ENCODE measurements at places on chromosomes 5 and 9. TPM values are rescaled to one million over a fixed set of nuclear protein-coding genes. Genes with fewer than 3 reads are reported as not detected.

Gene OR1Q1
- not detected for total RNA-seq

Gene LEAP2
- 1.7 TPM for total RNA-seq

Gene OR1K1
- not detected for total RNA-seq

Gene NR2F1-AS1
- total RNA-seq = 11.1 TPM

Gene KIF4B
- not detected for total RNA-seq

Gene ZBTB26
- total RNA-seq = 7.2 TPM

Gene NR6A1
- total RNA-seq = 4.5 TPM

Gene CCDC192
- total RNA-seq = not detected

DNA sequence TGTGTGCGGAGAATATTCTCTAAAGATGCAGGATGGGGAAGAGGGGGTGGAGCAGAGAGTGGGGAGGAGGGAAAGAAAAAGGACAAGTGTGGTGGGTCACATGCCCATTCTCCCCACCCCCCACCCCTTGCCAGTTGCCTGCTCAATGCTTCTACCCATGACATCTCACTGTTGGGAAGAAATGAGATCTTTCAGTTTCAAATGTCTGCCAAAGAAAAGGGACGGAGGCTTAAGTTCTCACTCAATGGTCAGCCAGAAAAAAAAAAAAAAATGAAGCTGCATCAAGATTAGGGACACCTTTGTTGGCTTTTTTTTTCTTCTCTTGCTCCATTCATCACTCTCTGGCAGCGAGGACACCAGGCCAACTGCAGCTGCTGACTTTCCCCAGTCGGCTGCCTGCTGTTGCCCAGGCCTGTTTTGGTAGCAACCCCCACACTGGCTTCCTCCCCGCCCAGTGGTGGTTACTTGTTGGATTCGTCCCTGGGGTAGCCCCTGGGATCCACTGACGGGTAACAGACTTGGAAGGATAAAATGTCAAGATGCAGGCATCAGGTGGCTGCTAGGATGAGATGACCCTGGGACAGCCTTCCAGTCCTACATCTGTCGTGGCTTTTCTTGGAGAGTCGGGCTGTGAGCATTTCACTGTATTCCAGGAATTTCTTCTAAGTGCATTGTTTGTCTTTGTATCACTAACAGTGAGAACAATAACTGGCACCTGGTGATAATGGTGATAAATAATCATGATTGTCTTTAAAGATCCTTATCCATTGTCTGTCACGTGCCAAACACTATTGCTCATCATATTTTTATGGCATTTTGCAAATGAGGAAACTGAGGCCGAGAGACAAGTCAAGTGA, 9.1 kb downstream of the WWC1 start:
- no peak overlapping the region for H3K4me3 ChIP-seq
- peaks cover 25% of the 10 kb centered on the region for H3K4me1 ChIP-seq
- H3K27me3 ChIP-seq = no peaks in the 10 kb centered on the region
- no peak overlapping the region for H3K27ac ChIP-seq
- DNase-seq = no peak

DNA sequence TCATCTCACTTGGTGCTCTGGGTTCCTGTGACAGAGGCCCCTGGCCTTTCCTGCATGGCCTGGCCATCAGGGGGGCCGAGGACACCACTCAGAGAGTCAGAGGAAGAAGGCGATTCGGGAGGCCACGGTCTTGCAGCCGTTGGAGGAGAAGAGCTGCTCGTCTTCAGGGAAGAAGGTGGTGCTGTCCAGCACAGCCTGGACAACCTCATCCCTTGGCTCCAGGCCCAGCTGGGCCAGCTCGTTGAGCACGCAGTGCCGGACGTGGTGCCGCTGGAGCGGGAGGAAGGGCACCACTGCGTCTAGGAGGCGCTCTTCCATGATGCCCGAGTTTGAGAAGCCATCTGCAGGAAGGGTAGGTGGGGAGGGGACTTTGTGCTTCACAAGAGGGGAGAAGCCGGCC, 3.2 kb downstream of the TOR2A start:
- peaks cover 11% of the 10 kb centered on the region for H3K4me1 ChIP-seq
- H3K27ac ChIP-seq = no peak overlapping the region
- peaks cover 22% of the 10 kb centered on the region for H3K36me3 ChIP-seq
- no peak overlapping the region for H3K4me3 ChIP-seq
- DNase-seq = no peak

DNA sequence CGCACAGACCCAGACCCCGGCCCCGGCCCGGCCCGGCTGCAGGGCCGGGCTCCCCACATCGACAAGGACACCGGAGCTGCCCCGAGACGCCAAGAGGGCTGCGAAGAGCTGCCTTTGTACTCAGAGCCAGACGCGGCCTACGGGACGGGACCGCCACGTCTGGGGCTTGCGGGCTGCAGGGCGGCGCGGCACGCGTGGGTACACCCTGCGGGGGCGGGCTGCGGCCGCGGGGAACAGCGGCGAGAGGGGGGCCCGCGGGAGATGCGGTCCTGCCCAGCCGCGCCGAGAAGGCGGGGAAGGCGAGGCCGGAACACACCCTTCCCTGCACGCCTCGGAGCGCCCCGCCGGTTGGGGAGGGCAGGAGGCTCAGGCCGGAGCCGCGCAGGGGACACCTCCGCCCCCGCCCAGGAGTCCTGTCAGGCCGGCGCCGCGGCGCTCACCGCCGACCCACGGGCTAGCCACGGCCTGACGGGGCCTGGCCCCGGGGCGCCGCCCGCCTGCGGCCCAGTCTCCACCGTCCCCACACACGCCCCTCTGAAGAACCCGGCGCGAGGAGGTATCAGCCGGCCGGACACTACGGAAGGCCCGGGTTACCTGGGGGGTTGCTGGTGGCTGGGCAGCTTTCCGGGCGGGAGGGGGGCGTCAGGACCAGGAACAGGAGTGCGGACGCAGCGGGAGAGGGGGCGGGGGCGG, 478 bp downstream of the RAB14 start:
- H3K27me3 ChIP-seq = no peaks in the 10 kb centered on the region
- H3K27ac ChIP-seq = peak overlapping the region; percentile 94
- DNase-seq = peak; percentile 68
- H3K4me3 ChIP-seq = peak overlapping the region; percentile 91
- H3K36me3 ChIP-seq = no peaks in the 10 kb centered on the region

DNA sequence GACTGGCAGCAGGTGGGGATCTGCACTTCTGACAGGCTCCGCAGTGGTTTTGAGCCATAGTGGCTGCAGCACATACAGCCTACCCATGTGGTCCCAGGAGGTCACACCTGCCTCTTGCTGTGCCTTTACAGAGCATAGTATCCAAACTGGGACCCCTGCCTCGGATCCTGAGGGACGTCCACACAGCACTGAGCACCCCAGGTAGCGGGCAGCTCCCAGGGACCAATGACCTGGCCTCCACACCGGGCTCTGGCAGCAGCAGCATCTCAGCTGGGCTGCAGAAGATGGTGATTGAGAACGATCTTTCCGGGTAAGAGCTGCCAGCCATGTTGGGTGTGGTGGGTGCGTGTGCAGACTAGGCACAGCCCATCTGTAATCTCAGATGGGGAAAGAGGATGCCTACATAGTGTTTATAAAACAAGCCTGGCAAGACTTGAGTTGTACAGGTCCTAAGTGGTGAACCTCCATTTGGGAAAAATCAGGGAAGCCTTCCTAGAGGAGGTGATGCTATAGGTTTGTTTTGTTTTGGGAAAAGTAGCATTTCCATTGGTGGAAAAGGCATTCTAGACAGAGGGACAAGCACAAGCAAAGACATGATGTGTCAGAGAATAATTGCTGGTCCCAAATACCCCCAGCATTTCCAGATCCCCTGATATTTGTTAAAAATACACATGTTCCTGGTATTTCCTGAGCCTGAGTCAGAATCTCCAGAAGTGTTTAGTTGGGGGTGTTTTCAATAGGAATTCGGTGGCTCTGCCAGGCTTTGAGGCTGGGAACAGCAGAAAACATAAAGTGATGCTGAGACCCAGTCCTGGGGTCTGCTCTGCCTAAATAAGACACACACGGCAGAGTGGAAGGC, 119.2 kb downstream of the DAB2IP start:
- DNase-seq = peak; percentile 34
- H3K4me1 ChIP-seq = peaks cover 2% of the 10 kb centered on the region
- H3K27me3 ChIP-seq = no peaks in the 10 kb centered on the region
- no peak overlapping the region for H3K27ac ChIP-seq

DNA sequence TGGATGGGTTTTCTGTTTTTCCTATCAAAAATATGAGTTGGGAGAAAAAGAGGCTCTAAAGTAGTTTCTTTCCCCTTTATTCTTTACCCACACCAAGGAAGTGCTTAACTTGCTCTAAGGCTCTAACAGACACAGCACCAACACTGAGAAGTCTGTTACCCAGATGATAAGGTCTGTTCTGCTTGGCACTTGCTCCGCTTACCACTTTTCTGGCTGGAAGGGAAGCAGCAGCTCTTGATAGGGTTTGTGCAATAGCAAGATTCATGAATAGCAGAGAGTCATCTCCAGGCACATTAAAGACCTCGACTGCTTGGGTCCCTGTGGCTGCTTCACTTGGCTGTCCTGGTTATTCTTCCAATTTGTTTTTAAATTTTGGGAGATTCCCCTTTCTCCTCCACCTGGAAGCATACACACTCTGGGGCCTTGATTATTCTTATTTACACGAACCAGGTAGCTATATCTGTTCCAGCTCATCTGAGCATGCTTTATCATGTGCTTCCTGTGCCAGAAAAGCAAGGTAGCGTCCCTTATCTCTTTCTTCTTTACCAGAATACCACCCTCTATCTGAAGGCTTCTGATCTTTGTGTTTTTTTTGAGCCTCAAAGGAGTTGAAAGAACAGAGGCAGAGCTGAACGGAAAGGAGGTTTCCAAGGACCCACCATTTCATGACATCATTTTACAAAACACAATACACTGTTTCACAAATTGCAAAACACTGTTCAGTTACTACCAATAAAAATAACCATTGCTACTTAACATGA, 24.8 kb downstream of the PPP3R2 start:
- H3K36me3 ChIP-seq = peaks cover 56% of the 10 kb centered on the region
- no peak overlapping the region for H3K4me3 ChIP-seq

DNA sequence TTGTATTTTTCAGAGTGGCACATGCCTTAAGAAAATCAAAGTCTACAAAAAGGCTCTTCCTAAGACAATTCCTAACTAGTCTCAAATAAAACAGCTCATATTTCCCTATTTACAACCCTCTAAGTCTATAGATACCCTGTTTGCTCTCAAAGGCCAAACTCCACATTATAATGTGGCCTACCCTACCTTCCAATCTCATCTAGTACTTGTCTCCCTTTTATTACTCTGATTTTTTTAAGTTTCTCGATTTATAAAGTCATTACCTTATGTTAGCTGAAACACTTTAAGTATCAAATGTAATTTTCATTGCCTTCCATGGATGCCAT, 19.4 kb downstream of the KIAA1191 start:
- H3K27ac ChIP-seq = no peak overlapping the region
- DNase-seq = no peak
- H3K27me3 ChIP-seq = no peaks in the 10 kb centered on the region
- H3K4me1 ChIP-seq = no peaks in the 10 kb centered on the region
- H3K4me3 ChIP-seq = no peak overlapping the region

DNA sequence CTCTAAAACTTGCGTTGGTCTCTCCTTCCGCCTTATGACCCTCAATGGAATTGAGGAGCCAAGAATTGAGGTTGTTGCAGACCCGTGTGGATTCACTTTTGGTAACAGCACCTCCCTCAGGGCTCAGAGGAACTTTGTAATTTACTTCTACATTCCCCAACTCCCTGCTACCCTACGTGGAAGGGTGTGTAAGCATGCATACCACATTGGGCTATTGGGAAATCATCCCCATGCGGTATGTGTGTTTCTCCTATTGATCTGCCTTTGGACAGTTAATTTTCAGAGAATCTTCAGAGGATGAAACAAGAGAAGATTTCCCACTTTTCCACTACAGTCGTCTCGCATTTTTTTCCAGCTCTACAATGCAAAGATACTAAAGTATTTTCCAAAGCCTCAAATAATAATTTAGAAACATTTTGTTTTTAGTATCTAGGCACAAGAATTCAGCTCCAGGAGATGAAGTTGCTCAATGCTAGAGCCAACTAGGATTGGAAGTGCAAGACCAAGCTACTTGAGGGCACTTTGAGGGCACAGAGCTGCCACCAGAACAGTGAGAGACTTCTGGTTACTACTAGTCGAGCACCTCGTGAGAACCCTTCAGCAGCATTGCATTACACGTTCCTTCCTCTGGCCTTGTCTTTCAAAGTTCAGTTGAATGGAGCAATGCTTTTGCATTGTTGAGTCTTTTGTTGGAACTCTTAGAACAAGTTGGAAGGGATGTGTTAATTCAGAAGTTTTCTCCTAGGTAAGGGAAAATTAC, 3.4 kb downstream of the C1QTNF3 start:
- no peak for DNase-seq
- no peak overlapping the region for H3K27ac ChIP-seq
- H3K27me3 ChIP-seq = no peaks in the 10 kb centered on the region
- H3K4me3 ChIP-seq = no peak overlapping the region
- no peaks in the 10 kb centered on the region for H3K36me3 ChIP-seq

- no peaks in the 10 kb centered on the region for H3K27me3 ChIP-seq
- H3K4me1 ChIP-seq = peaks cover 86% of the 10 kb centered on the region
- DNase-seq = no peak
- H3K36me3 ChIP-seq = peaks cover 1% of the 10 kb centered on the region
- H3K27ac ChIP-seq = peak overlapping the region; percentile 64
Observed at GRCh38 chr9:127856094-127856728, 1.8 kb upstream of the ENG start.
